ENCODE measurements at places on chromosomes 12 and 14.

GRCh38 chr12:77314378-77315052 is 249.1 kb upstream of the E2F7 start:
- DNase-seq: no peak

DNA sequence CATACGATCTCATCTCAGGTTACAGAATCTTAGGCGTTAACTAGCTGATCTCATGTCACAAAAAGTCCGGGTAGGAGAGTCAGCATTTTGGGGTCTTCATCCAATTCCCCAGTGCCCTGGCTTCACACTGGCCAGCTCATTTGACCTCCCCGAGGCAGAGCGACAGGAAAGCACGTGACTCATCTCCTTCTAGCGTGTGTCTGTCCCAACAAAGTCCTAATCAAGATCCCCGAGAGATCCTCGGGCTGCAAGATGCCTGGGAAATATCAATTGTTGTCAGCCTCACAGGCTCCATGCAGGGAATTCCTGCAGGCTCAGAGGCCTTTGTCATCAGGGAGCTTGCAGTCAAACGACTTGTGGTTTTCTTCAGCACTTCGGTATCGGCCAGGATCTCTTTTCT is 57.5 kb downstream of the ZNF664 start:
- no peak for DNase-seq

GRCh38 chr14:103773521-103773920 is 57.9 kb downstream of the ZFYVE21 start:
- DNase-seq: no peak

DNA sequence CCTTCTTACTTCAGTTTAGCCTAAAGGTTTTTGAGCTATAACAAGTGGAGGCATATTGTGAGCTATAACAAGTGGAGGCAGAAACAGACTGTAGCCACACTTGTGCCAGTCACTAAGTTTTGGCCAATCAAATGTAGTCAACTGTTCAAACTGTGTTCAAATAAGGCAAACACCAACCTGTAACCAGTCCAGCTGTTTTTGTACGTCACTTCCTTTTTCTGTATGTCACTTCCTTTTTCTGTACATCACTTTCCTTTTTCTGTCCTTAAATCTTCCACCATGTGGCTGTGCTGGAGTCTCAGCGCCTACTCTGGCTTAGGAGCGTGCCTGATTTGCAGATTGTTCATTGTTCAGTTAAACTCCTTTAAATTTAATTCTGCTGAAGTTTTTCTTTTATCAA is 79.7 kb downstream of the FUT8 start:
- no peak for DNase-seq

GRCh38 chr14:64944041-64944440 is 1.5 kb upstream of the GPX2 start:
- no peak for DNase-seq

GRCh38 chr14:71166180-71166837 is 259.1 kb downstream of the PCNX1 start:
- DNase-seq: no peak

- DNase-seq: no peak
Observed at GRCh38 chr14:104230119-104230815, 91.9 kb downstream of the KIF26A start.

DNA sequence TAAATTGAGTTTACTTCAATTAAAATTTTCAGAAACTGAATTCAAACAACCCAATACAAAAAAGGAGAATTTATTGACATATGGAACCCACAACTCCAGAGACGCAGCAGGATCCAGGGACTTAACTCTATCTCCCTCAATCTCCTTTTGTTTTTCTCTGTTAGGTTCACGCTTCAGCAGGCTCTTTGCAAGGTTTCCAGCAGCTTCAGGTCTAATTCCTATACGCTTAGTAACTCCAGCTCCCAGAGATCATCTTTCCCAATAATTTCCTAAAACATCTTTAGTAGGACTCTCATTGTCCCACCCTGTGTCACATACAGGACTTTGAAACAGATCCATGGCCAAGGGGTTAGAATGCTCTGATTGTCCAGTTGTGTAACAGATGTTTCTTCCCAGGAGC is 175.2 kb downstream of the RMST start:
- DNase-seq: no peak

- DNase-seq: no peak
Observed at GRCh38 chr12:2543801-2544200, 251.0 kb upstream of the FKBP4 start.

- no peak for DNase-seq
Observed at GRCh38 chr14:99662846-99663245, 17.9 kb downstream of the HHIPL1 start.

DNA sequence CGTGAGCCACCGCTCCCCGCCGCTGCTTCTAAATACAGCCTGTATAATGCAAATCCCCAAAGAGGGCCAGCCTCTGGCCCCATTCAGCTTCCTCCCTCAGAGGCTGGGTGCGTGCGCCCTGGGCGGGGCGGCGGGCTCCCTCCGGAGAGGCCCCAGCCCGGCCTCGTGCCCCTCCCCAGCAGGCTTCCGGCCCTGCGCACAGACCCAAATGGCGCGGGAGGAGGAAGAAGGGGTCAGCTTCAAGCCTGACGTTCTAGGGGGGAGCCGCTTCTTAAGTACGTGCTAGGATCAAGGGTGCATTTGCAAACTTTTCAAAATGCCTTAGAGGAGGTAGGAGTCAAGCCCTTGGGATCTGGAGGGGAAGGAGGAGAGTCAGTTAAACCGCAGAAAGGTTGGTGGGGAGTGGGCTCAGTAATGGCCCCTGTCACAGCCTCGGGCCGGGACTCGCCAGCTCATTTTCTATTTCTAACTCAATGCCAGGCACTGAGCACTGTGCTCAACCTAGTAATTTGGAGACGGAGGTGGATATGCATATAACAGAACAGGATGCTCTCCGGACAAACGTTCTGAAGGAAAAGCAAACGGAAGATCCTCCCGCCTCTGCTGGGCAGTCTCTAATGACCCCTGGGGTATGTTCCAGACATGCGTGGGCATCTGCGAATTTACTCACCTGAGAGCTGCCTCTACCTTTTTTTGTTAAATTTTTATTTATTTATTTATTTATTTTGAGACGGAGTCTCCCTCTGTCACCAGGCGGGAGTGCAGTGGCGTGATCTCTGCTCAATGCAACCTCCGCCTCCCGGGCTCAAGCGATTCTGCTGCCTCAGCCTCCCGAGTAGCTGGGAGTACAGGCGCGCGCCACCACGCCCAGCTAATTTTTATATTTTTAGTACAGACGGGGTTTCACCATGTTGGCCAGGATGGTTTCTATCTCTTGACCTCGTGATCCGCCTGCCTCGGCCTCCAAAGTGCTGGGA is 32.3 kb downstream of the NINJ2 start:
- DNase-seq: peak; percentile 84

DNA sequence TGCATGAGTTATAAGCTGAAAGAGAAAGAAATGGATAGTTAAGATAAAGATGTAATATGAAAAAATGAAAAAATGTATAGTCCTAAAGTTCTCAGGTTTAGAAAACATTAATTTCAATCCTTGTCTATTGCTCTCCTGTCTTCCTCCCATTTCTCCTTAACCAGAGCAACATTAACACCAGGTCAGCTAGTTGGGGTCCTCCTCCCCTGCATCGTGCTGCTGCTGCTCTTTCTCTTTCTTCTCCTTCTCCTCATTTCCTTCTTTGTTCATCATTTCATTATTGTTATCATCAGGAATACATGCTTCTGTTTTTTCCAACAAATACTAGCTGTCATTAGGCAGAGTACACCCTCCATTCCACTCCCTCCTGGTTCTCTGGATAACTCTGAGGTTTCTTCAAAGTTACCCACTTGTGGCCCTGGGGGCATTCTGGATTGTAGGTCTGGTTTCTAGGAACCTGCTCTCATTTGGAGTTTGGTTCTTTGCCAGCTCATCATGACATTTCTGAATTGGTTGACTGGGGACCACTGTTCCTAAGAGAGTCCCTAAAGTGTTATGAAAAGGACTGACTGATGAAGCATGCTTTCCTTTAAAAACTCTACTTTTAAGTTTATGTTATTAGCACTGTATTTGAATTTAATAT is 17.0 kb downstream of the ACSS3 start:
- no peak for DNase-seq

- no peak for DNase-seq
Observed at GRCh38 chr12:104796475-104796862, 161.6 kb downstream of the SLC41A2 start.

DNA sequence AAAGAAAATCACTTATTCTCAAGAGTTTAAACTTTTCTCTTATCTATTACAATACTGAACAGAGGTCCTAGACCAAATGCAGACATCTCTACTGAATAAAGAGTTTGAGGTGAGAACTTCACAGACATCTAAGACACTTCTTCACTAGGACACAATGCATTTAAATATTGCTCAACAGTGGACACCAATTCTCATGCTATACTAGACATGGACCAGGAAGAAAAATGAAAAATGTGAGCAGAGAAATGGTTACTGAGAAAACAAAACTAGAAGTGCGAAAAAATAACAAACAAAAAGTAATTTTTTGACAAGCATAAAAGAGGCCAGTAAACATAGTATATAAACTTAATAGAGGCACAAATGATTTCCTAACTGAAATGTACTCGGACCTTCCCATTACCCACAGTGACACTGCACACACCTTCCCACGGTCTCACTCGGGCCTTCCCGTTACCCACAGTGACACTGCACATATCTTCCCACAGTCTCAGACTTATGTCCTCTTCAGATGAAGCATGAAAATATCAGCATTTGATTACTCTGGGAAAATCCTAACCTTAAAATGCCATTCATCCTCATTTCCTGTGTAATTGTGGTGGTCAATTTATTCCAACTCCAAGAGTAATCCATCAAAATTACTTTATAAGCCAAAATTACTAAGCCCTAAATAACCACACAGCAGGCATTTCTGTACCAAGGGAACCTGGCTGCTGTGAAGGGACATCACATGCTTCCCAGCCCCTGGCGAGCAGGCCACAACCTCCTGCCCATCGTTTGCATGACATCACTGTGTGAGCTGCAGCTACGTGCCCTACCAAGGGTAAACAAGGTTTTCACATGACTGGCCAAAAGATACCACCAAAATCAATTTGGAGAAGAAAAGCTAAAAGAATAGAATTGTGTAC is 6.4 kb downstream of the SLC15A4 start:
- no peak for DNase-seq

Data from GM18507 (cell line).